ENCODE measurements at places on chromosomes 12 and 14.

DNA sequence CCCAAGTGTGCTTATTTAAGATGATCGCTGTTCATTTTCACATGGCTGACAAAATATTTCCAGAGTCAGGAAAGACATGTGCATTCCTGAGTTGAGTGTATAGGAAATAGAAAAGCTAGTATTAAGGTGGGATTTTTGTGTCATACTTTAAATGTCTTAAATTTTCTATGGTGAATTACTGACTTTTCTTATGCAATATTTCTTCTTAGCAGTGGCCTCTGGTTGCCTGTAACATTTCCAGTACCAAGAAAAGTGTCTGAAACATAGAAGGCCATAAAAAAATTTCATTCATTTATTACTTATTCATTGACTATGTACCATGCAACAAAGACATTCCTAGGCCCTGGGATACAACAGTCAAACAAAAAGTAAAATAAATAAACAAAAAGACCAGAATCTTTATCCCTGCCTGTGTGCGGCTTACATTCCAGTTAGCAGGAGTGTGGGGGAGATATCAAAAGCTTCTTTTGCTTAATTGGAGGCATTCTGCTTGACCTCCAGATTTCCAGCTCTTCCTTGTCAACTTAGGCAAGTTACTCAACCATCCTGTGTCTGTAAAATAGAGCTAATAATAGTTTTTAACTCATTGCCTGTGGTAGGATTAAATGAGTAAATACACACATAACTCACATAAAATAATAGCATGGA is 216.3 kb upstream of the FLRT2 start:
- no peak for ATAC-seq

DNA sequence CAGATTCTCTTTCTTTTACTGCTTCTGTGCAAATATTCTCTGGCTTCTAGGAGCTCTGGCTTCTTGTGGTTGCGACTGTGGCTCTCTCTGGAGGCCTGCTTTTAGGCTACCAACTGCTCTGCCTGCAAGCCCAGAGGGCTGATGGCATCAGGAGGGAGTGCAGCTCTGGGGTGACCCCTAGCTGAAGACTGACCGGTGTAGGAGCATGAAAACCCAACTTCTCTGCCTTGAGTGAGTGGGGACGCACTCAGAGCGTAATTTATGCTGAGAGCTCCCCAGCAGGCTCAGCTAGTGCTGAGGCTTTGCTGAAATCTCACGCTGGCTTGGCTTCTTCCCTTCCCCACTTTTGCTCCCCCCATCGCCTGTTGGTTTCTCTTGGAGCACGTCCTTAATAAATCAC is 29.9 kb upstream of the RBM19 start:
- ATAC-seq, result no peak

- ATAC-seq, result no peak
Observed at GRCh38 chr14:77372304-77372841, 4.5 kb downstream of the TMED8 start.

- peak; percentile 3 for ATAC-seq
Observed at GRCh38 chr12:124687174-124687902, 119.9 kb upstream of the NCOR2 start.

- ATAC-seq, result no peak
Observed at GRCh38 chr12:132717531-132718387, 7.1 kb downstream of the PGAM5 start.

- ATAC-seq, result peak; percentile 24
Observed at GRCh38 chr12:96198965-96199364, 4.8 kb downstream of the ELK3 start.

DNA sequence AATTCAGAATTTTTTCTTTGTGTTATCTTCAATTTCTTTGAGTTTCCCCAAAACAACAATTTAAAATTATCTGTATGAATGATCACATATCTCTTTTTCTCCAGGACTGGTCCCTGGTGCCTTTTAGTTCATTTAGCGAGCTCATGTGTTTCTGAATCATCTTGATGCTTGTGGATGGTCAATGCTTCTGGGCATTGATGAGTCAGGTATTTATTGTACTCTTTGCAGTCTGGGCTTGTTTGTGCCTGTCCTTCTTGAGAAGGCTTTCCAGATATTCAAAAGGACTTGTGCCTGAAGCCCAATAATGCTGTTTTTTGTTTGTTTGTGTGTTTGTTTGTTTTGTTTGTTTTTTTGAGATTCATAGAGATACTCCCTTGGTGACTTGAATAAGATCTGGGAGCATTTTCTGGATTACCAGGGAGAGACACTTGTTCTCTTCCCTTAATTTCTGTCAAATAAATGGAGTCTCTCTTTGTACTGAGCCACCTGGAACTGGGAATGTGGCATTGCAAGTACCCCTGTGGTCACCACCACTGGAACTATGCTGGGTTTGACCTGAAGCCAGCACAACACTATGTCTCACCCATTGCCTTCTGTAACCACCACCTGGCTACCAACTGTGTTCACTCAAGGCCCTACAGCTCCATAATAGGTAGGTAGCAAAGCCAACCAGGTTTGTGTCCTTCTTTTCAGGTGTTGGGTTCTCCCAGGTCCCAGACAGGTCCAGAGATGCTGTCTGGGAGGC is 56.3 kb downstream of the SLC6A15 start:
- ATAC-seq, result no peak

GRCh38 chr12:81779216-81779615 is 20.1 kb upstream of the PPFIA2 start:
- no peak for ATAC-seq

DNA sequence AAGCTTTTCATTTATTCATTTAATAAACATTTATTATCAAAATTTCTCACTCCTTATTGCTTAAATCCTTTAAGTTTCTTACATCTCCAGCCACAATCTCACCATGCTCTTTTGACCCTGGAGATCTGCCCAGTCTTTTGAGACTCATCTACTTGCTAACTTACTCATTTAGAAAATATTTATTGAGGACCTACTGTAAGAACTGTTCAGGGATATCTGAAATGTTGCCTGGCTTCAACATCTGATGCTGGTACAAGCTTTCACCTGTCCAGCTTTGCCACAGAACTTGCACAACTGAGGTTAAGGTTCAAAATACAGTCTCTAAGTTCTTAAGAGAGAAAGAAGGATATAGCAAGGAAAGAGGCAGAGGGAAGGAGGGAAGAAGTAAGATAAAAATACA is 17.5 kb upstream of the GXYLT1 start:
- no peak for ATAC-seq

DNA sequence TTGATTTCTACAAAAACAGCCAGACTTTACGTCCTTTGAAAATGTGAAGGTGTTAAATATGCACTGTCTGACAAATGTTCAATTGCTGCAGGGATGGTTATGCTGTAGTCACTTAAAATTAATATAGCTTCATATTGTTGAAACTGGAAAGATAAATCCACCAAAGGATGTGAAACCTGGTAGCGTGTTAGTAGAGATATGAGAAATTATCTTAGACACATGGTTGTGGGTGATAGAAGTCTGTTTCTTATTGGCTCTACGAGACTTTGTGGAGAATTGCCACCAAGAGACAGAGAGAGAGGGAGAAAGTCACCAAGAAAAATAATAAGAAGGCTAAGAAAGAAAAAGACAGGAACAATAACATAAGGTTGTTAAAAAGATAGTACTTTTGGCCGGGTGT is 2.6 kb upstream of the CAPRIN2 start:
- ATAC-seq, result no peak

- ATAC-seq, result no peak
Observed at GRCh38 chr12:96548384-96548783, 59.0 kb downstream of the CFAP54 start.

- ATAC-seq, result no peak
Observed at GRCh38 chr14:44896275-44897040, 65.3 kb downstream of the KLHL28 start.

- no peak for ATAC-seq
Observed at GRCh38 chr12:122412851-122413433, 9.5 kb downstream of the CLIP1 start.

DNA sequence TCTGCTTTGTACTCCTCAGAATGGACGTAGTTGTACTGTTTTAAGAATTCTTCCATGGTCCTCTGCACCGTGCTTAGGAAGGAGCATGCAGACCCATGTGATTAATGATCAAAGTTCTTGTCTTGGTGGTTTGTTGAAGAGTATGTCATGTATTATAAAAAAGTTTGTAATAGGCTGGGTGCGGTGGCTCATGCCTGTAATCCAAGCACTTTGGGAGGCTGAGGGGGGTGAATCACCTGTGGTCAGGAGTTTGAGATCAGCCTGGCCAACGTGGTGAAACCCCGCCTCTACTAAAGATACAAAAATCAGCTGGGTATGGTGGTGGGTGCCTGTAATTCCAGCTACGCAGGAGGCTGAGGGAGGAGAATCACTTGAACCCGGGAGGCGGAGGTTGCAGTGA is 61.8 kb upstream of the RTL1 start:
- no peak for ATAC-seq

DNA sequence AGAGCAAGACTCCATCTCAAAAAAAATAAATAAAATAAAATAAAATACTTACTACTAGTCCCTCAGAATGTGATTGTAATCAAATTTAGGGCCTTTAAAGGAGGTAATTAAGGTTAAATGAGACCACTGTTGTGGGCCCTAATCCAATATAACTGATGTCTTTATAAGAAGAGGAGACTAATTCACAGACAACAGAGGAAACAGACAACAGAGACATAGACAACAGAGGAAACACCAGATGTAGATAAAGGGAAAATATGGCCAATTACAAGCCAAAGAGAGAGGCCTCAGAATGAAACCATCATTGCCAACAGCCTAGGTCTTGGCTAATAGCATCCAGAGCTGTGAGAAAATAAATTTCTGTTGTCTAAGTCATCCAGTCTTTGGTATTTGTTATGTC is 669.0 kb upstream of the FOXG1 start:
- no peak for ATAC-seq

DNA sequence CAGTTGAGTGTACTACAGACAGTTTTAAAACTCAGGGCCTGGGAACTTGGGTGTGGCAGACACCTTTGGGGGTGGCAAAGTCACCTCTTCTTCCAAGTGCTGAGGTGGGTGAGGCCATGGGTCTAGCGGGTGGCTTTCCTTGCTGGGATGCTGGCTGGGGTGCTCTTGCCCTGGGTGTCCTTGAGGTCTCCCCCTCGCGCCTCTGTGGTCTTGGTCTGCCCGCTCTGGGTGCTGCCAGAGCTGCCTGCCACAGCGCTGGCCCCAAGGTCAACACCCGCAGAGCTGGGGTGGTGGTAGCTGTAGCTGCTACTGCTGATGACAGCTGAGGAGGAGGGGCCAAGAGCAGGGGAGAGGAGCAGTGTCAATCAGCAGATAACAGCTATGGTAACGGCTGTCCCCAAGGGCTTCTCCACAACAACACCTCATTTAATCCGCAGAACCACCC is 6.8 kb downstream of the KRT74 start:
- ATAC-seq, result no peak

- ATAC-seq, result peak; percentile 78
Observed at GRCh38 chr12:123097561-123098084, 53.3 kb downstream of the PITPNM2 start.

- ATAC-seq, result no peak
Observed at GRCh38 chr12:114404083-114404925, 1.6 kb downstream of the TBX5 start.

DNA sequence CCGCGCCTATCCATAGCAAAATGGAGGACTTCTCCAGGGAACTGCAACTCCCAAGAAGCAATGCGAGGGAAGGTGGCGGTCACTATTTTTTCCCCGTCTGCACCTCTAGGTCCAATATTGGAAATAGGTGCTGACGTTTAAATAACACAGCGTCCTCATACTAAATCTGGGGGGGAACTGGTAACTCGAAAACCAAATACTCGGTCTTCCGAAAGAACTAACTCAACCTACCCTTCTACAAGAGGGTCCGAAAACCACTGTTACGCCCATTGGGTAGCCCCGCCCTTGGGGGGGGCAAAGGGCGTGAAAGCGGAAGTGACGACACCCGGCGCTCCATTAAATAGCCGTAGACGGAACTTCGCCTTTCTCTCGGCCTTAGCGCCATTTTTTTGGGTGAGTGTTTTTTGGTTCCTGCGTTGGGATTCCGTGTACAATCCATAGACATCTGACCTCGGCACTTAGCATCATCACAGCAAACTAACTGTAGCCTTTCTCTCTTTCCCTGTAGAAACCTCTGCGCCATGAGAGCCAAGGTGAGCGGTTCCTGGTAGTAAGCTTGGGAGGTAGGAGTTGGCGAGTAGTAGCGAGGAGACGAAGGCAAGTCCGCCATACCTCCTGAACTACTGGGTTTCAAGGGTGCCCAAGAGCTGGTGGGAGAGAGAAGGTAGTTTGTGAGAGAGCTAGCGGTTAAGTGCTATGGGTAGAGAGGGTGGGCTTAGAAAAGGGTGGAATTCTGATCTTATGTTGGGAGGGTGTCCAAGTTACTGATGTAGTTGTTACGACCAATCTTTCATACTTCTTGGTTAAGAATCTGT is at the start of gene RPL41:
RPL41 (plus strand) TSS at position 367 of the 815 bp plus-strand sequence.
- peak; percentile 76 for ATAC-seq

DNA sequence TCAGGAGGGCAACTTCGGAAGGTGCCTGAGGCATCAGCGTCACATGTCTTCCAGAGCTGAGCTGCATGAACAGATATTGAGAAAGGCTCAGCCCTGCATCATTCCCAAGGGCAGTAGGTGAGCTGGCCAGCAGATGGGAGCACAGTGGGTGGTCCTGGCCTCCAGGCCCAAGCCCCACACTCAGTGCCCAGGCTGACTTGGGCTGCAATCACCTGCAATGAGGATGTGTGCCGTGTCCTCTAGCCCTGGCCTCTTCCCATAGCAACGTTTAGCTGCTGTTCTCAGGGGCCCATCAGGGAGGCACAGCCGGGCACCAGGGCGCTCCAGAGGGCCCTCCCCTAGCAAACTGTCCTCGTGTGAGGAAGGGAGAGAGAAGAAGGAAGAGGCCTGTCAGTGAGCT is 32.0 kb downstream of the TEP1 start:
- ATAC-seq, result no peak

- no peak for ATAC-seq
Observed at GRCh38 chr14:90093942-90094595, 32.3 kb downstream of the KCNK13 start.

DNA sequence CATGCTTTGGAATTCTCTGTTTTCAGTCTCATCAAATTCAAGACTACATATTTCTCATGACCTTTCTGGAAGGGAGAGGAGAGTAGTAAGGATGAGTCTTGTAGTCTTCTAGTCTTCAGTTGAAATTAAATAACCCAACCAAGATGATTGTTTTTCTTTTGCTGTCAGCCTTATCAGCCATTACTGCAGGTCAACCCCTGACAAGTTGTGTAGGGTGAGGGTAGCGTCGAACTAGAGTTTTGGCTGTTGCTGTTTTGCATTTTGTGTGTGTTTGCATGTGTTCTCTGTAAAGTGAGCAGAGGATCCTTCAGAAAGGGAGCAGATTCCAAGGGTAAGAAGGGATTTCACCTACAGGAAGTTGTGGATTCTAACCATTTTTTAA is 28.4 kb downstream of the DIP2B start:
- ATAC-seq, result no peak

- no peak for ATAC-seq
Observed at GRCh38 chr12:100356644-100357223, at the start of gene SLC17A8. TSS of gene SLC17A8 (plus strand) at chr12:100357074. CDS start at chr12:100357392, 318 bp downstream.

Data from gastroesophageal sphincter (tissue), 4 donors.